ENCODE measurements at places on chromosomes 1 and 21.
A peak's percentile ranks its signal among the peaks of the same experiment; 100 is the strongest.

DNA sequence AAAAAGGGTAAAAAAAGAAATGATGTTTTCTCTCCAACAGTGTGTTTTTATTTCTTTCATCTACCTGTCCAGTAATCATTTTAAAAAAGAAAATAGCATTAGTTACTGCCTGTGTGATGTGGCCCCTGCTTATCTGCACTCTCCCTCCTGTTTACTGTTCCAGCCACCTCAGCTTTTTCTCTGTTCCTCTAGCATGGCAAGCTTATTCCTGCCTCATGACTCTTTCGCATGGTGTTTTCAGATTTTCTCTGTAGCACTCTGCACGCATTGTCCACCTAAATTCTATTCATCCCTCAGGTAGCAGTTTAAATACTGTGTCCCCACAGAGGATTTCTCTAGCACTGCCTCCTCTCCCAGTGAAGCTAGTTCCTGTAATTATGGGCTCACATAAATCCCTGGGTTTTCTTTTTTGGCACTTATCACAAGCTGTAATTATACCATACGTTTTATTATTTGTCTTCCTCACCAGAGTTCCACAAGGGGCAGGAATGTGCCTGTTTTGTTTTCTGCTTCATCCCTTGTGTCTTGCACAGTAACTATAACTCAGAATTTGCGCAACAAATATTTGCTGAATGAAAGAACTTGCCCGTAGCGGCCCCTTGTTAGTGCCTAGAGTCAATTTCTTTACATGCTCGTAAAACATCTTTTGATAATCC is 51.4 kb upstream of the LRIG2 start:
- no peaks in the 10 kb centered on the region for H3K4me1 ChIP-seq
- no peak for ATAC-seq
- no peaks in the 10 kb centered on the region for H3K36me3 ChIP-seq
- H3K27ac ChIP-seq, result no peak overlapping the region
- no peak overlapping the region for H3K4me3 ChIP-seq

DNA sequence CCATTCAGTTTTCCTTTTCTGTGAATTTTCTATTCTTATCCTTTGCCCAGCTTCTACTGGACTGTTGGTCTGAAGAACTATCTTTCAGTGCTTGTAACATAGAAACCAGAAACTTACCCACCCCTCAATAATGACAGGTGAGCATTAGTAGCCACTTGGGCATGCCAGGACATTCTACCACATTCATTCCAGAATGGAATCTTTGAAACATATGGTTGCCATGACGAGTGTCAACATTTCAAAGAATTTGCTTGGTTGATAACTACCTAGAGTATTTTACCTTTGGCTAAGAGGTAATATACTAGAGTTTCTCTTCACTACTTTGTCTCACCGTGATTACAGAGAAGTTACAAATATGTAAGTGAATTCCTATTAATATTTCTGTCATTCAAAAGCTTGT is at the start of gene MROH9:
Gene MROH9, plus strand, starts transcription at position 304 of the 400 bp plus-strand sequence. CDS start 10,023 bp downstream, outside the sequence.
- H3K27ac ChIP-seq, result no peak within 1 kb of the TSS
- H3K27me3 ChIP-seq, result no peaks in the 10 kb centered on the region
- H3K36me3 ChIP-seq, result no peaks in the 10 kb centered on the region

- no peaks in the 10 kb centered on the region for H3K36me3 ChIP-seq
- H3K4me1 ChIP-seq, result no peaks in the 10 kb centered on the region
- H3K27ac ChIP-seq, result no peak overlapping the region
- no peak overlapping the region for H3K4me3 ChIP-seq
- H3K27me3 ChIP-seq, result peaks cover 27% of the 10 kb centered on the region
- ATAC-seq, result no peak
Observed at GRCh38 chr1:214586621-214587020, 16.4 kb upstream of the CENPF start.

- no peak overlapping the region for H3K4me3 ChIP-seq
- H3K27ac ChIP-seq, result no peak overlapping the region
- ATAC-seq, result no peak
- H3K27me3 ChIP-seq, result no peaks in the 10 kb centered on the region
- no peaks in the 10 kb centered on the region for H3K4me1 ChIP-seq
Observed at GRCh38 chr1:163084330-163084729, 15.2 kb downstream of the RGS4 start.

DNA sequence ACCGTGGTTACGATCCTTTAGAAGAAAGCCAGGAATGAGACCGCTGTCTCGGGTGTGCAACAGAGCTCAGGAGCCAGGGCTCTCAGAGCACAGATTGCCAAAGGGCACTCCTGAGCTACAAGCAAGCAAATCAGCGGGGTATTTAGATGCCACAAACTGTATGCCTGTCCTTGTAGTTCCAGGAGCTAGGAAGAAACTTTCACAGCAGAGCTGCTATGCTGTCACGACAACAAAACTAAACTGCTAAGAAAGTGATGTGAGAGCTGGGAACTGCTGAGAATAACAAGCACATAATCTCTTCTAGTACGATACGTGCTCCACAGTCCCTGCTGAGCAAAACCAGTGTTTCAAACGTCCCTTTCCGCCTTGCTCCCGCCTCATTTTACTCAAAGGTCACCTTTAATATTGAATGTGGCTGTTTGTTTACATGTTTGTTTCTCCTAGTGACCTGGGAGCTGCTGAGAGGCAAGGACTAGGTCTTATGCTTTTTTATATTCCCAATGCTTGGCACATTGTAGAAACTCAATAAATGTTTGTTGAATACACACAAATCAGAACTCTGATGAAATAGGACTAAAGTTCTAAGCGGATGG is 14.7 kb downstream of the GREM2 start:
- no peak overlapping the region for H3K27ac ChIP-seq
- no peak overlapping the region for H3K4me3 ChIP-seq
- no peaks in the 10 kb centered on the region for H3K36me3 ChIP-seq
- ATAC-seq, result no peak

GRCh38 chr1:204869097-204869496 is 1.6 kb upstream of the NFASC start:
- no peak for ATAC-seq
- peaks cover 26% of the 10 kb centered on the region for H3K27me3 ChIP-seq
- no peaks in the 10 kb centered on the region for H3K36me3 ChIP-seq
- no peaks in the 10 kb centered on the region for H3K4me1 ChIP-seq
- no peak overlapping the region for H3K27ac ChIP-seq

GRCh38 chr1:978069-978834 is 3.6 kb downstream of the PERM1 start:
- peak; percentile 2 for ATAC-seq
- peaks cover 5% of the 10 kb centered on the region for H3K36me3 ChIP-seq
- H3K27ac ChIP-seq, result peak overlapping the region; percentile 54
- H3K27me3 ChIP-seq, result peaks cover 63% of the 10 kb centered on the region

DNA sequence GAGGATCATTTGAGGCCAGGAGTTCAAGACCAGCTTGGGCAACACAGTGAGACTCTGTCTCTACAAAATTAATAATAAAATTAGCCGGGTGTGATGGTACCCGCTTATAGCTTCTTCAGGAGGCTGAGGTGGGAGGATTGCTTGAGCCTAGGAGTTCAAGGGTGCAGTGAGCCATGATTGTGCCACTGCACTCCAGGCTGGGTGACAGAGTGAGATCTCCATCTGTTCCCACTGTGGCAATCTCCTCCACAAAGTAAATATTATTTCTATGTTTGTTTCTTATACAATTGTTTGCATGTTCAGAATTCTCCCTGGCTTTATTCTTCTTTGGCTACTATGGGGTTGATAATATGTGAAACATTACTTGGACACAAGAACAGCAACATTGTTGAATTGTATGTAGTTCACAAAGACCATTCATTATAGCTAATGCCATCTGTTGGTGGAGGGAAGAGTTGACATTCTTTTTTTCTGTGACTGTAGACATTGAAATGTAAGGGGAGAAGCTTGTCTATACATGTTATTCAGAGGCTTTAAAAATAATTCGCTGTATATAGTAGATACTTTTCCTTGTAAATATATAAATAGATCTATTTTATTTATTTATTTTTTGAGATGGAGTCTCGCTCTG is 47.8 kb upstream of the SRSF10 start:
- H3K4me1 ChIP-seq, result peaks cover 6% of the 10 kb centered on the region
- no peak overlapping the region for H3K4me3 ChIP-seq
- no peak overlapping the region for H3K27ac ChIP-seq
- no peak for ATAC-seq
- no peaks in the 10 kb centered on the region for H3K27me3 ChIP-seq
- H3K36me3 ChIP-seq, result no peaks in the 10 kb centered on the region

GRCh38 chr1:118333601-118334210 is 148.7 kb upstream of the SPAG17 start:
- no peak for ATAC-seq
- no peak overlapping the region for H3K27ac ChIP-seq
- H3K4me1 ChIP-seq, result no peaks in the 10 kb centered on the region
- H3K36me3 ChIP-seq, result no peaks in the 10 kb centered on the region
- H3K4me3 ChIP-seq, result no peak overlapping the region

GRCh38 chr21:37771181-37771580 is 145.1 kb downstream of the KCNJ6 start:
- no peaks in the 10 kb centered on the region for H3K27me3 ChIP-seq
- no peaks in the 10 kb centered on the region for H3K36me3 ChIP-seq
- H3K4me3 ChIP-seq, result no peak overlapping the region
- H3K4me1 ChIP-seq, result no peaks in the 10 kb centered on the region

GRCh38 chr1:235648954-235649367 is 623 bp downstream of the GNG4 start:
- peak overlapping the region; percentile 72 for H3K4me3 ChIP-seq
- H3K4me1 ChIP-seq, result peaks cover 16% of the 10 kb centered on the region
- H3K36me3 ChIP-seq, result no peaks in the 10 kb centered on the region
- no peak for ATAC-seq

DNA sequence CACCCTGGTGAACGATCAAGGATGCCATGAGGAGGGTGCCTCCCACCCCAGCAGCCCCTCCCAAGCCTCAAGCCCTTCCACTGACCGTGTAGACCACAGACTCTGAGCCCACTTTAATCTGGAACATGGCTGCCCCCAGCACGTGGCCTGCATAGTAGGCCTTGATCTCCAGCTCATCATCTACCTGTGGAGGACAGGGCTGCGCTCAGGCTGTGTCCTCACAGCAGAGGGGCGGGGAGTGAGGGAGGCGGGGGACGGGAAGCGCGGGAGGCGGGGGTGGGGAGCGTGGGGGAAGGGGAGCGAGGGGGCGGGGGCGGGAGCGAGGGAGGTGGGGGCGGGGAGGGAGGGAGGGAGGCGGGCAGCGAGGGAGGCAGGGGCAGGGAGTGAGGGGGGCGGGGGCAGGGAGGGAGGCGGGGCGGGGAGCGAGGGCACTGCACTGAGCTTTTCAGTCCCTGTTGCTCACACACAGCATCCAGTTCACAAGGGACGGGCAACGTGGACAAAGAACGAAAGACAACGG is 7.1 kb downstream of the PUSL1 start:
- peaks cover 10% of the 10 kb centered on the region for H3K4me1 ChIP-seq
- H3K27ac ChIP-seq, result no peak overlapping the region
- no peak for ATAC-seq

- peaks cover 16% of the 10 kb centered on the region for H3K4me1 ChIP-seq
- H3K27me3 ChIP-seq, result peaks cover 17% of the 10 kb centered on the region
- H3K36me3 ChIP-seq, result no peaks in the 10 kb centered on the region
- H3K4me3 ChIP-seq, result no peak overlapping the region
- ATAC-seq, result no peak
- H3K27ac ChIP-seq, result no peak overlapping the region
Observed at GRCh38 chr1:206513312-206514111, 6.2 kb downstream of the RASSF5 start.

DNA sequence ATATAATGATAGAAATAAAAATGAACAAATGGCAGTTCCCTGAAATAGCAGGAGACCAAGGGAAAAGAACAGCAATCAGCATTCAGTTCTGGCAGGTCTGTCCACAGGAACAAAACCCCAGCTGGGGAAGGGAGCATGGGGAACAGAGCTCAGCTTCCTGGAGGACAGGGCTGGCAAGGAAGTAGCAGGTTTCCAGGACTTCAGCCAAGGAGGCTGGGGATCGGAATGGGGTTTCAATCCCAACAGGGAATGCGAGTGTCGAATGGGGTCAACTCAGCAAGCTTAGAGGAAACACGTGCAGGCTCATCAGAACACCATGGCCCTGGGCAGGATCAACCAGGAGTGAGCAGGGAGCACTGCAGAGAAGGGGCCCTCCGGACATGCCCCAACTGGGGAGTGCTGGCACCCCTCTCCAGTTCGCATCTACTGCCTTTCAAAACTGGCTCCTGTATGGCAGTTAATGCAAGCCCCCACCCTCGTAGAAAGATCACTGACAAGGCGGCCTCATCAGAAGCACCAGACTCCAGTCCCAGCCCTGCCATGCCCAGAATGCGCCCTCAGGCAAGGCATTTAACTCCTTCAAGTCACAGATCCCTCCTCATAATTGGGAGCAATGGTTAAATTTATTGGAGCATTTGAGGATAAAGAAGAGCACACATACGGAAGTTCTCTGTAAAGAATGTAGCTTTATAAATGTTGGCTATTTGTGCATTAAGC is 72.4 kb downstream of the SEC16B start:
- no peaks in the 10 kb centered on the region for H3K4me1 ChIP-seq
- no peak overlapping the region for H3K27ac ChIP-seq
- H3K36me3 ChIP-seq, result no peaks in the 10 kb centered on the region
- H3K27me3 ChIP-seq, result no peaks in the 10 kb centered on the region

GRCh38 chr1:163774978-163775620 is 453.3 kb downstream of the NUF2 start:
- no peaks in the 10 kb centered on the region for H3K36me3 ChIP-seq
- no peak for ATAC-seq
- H3K27me3 ChIP-seq, result no peaks in the 10 kb centered on the region
- H3K4me3 ChIP-seq, result no peak overlapping the region
- no peak overlapping the region for H3K27ac ChIP-seq

GRCh38 chr1:88985032-88985431 is 7.4 kb downstream of the KYAT3 start:
- peak overlapping the region; percentile 74 for H3K27ac ChIP-seq
- ATAC-seq, result no peak
- no peaks in the 10 kb centered on the region for H3K27me3 ChIP-seq
- no peak overlapping the region for H3K4me3 ChIP-seq
- H3K4me1 ChIP-seq, result peaks cover 65% of the 10 kb centered on the region
- H3K36me3 ChIP-seq, result peaks cover 35% of the 10 kb centered on the region

DNA sequence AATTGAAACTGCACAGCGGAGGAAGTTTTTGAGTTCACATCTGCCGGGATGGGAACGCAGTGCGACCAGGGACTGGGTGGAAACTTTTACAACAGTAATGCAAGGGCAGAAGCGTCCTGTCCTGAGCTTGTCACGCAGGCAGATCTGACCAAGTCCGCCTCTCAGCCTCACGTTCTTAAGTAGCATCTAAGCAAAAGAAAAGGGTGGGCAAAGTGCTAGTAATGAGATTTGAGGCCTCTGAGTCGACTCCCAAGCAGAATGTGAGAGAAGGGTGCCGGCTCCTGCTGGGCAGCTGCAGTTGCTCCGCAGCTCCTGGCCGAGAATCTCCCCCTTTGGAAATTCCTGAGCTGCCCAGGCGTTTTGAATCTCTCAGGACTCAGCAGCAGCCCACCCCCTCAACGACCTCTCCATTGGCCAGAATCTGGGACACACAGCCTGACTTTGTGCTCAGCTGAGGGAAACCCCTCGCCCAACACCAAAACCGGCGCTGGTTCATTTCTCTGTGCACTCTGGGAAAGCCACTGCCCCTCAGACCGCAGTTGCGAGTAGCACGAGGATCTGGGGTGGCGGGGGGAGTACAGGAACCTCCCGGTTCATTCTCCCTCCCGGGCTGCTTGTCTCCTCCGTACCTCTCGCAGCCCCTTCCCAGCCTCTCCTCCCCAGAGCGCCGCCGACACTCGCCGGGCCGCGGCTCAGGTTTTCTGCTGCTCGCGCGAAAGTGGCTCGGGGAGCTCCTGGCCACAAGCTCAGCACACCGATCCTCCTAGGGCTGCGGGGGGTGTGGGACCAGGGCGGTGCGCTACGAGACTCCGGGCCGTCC is 913 bp upstream of the S1PR1 start:
- peaks cover 24% of the 10 kb centered on the region for H3K36me3 ChIP-seq
- no peaks in the 10 kb centered on the region for H3K27me3 ChIP-seq
- peaks cover 55% of the 10 kb centered on the region for H3K4me1 ChIP-seq
- peak overlapping the region; percentile 94 for H3K27ac ChIP-seq

- H3K4me3 ChIP-seq, result peak overlapping the region; percentile 34
- ATAC-seq, result no peak
- no peaks in the 10 kb centered on the region for H3K27me3 ChIP-seq
Observed at GRCh38 chr21:14602382-14602958, 56.4 kb upstream of the SAMSN1 start.
